ENCODE measurements at places on chromosomes 16 and 17. TPM values are rescaled to one million over a fixed set of nuclear protein-coding genes. Genes with fewer than 3 reads are reported as not detected.

Gene KCNJ18
- total RNA-seq = not detected

Gene MT1X
- 248 TPM for total RNA-seq

Gene KRT28
- not detected for total RNA-seq

Gene VAT1L
- 0.37 TPM for total RNA-seq

Gene SNAI3
- total RNA-seq = 1.1 TPM

Gene FAHD1
- 24.5 TPM for total RNA-seq

Gene KRT40
- total RNA-seq = not detected

Gene SPNS2
- total RNA-seq = 32.1 TPM

Gene TBC1D3K
- total RNA-seq = not detected

Gene CNGB1
- total RNA-seq = 0.43 TPM

Gene ABCC6
- total RNA-seq = 22.7 TPM

Gene RND2
- 1.3 TPM for total RNA-seq

Gene BICDL2
- 15.9 TPM for total RNA-seq

Gene RAB26
- 0.48 TPM for total RNA-seq

Gene UNC119
- 34.2 TPM for total RNA-seq

Gene FBXW10
- total RNA-seq = 0.74 TPM

Gene NOG
- 2.2 TPM for total RNA-seq

Gene SLC35G6
- total RNA-seq = not detected

Gene LDHD
- total RNA-seq = 17.0 TPM

Gene RRAD
- 35.4 TPM for total RNA-seq

Gene SLC5A2
- total RNA-seq = 1.7 TPM

Gene ABCA6
- 132 TPM for total RNA-seq

Gene WFDC1
- 6.5 TPM for total RNA-seq

Gene ARMC7
- total RNA-seq = 19.2 TPM

Gene GPR139
- not detected for total RNA-seq

Gene MYH13
- not detected for total RNA-seq

Gene OTOP3
- not detected for total RNA-seq

Gene C16orf82
- not detected for total RNA-seq

Gene MILR1
- 23.4 TPM for total RNA-seq

Gene SYCE1L
- not detected for total RNA-seq

Gene TEX19
- total RNA-seq = not detected

Gene NCBP3
- total RNA-seq = 34.3 TPM

Gene ZPBP2
- not detected for total RNA-seq

Gene NPIPA3
- 1.0 TPM for total RNA-seq

Gene DLX3
- total RNA-seq = 0.52 TPM

Gene LRRC46
- 9.6 TPM for total RNA-seq

Gene CDH11
- total RNA-seq = 236 TPM

Gene ATAD5
- 4.8 TPM for total RNA-seq

Gene PLK1
- total RNA-seq = 3.2 TPM

Gene RPH3AL
- 76.6 TPM for total RNA-seq

Gene CDT1
- 3.0 TPM for total RNA-seq

Gene SAMD14
- 4.4 TPM for total RNA-seq

Gene KRTAP16-1
- total RNA-seq = not detected

Gene VPS4A
- total RNA-seq = 25.3 TPM

Gene TM4SF5
- total RNA-seq = not detected

Gene SMPD3
- 6.6 TPM for total RNA-seq

Gene NPIPB9
- total RNA-seq = 5.5 TPM

Gene PLLP
- 23.8 TPM for total RNA-seq

Gene ABCA10
- total RNA-seq = 3.5 TPM

Gene TBX6
- total RNA-seq = 1.7 TPM

Gene TMEM235
- not detected for total RNA-seq

Gene KREMEN2
- total RNA-seq = not detected

Gene SGCA
- 18.2 TPM for total RNA-seq

Gene CDH5
- total RNA-seq = 80.2 TPM

Gene SHCBP1
- 1.6 TPM for total RNA-seq
